Right cardiac atrium (tissue), 5 donors: ENCODE measurements at places on chromosomes 4 and X.

DNA sequence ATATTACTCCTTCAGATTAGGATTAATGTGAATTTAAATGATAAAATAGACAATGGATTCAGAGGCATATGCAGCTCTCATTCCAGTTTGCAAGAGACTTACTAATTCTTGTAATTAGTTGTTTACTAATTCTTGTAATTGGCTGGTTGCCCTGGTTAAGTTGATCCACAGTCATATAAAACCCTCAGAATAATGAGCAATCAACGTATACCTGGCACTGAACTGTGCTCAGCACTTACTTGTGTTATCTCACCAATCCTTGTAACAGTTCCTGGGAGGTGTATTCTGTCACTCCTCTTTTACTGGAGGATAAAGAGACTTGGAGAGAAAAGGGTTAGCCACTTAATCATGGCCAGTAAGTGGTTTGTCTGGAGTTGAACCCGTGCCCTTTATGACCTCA, 10.5 kb downstream of the HERC5 start:
- no peak for DNase-seq

GRCh38 chr4:72951628-72952027, 117.9 kb downstream of the COX18 start:
- no peak for DNase-seq

DNA sequence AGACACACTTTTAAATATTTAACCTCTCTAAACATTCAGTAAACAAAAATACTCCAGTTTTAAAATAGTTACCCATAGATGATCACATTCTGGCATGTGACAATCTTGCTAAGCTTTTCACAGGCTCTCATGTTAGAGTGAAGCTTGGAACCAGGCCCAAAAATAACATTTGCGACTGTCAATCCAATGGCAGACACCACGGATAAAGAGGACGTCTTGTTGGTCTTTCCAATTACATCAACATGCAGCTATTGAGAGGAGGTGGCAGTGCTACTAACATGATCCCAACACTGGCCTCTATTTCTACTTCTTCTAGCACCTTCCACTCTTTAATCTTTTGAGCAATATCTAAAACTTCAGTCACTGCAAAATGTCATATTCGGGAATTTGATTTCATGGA, 970.8 kb upstream of the TENM3 start:
- DNase-seq: no peak

DNA sequence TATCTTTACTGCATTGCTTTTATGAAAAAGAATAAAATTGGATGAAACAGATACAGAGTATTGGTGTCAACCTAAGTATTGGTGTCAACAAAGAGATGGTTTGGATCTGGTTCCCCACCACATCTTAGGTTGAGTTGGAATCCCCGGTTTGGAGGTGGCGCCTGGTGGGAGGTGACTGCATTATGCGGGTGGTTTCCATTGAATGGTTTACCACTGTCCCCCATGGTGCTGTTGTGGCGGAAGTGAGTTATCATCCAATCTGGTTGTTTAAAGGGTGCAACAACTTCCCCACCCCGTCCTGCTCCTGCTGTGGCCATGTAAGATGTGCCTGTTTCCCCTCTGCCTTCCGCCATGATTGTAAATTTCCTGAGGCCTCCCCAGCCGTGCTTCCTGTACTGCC, 52.8 kb upstream of the CD99 start:
- DNase-seq: no peak

DNA sequence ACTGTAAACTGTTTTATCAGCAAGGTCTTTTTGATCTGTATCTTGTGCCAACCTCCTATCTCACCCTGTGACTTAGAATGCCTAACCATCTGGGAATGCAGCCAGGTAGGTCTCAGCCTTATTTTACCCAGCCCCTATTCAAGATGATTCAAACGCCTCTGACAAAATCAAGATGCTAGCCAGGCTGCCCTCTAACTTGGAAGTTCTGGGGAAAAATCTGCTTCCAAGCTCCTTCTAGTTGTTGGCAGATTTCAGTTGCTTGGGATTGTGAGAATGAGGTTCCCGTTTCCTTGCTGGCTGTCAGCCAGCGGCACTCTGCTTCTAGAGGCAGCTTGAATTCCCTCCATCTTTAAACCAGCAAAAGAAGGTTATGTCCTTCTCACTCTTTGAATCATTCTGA, 34.7 kb downstream of the LUZP4 start:
- DNase-seq: peak; percentile 83

DNA sequence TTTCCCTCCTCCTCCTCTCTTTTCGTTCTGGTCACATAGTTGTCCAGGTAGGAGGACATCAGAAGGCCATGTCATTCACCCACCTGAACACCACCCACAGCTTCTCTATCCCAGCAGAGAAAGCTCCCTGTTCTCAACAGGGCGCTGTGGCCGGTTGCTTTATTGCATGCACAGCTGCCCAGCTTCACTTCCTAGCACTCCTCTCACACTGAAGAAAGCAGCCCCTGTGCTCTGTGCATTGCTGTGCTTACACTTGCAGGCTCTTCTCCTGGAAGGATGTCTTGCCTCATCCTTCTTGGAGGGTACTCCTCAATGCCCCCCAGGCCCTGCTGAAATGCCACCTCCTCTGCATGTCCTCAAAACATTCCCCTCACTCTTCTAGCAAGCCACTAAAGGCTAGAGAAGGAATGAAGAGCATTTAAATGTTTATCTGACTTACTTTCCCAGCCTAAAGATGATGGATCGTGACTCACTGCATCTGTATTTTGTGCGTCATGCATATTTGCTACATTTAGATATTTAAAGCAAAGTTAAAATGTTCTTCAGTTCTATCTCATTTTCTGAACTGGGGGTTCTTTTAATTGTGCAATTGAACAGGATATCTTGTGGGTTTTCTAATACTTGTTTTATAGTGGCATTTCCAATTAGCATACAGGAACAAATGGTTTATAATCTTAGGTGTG, 186.4 kb upstream of the PUDP start:
- no peak for DNase-seq

GRCh38 chr4:3835527-3836405, 69.6 kb downstream of the ADRA2C start:
- peak; percentile 24 for DNase-seq

- DNase-seq: no peak
These were observed 21.2 kb downstream of the USP17L30 start for GRCh38 chr4:9384126-9384525.

- no peak for DNase-seq
These were observed 43.4 kb downstream of the ADRA2C start for GRCh38 chr4:3809451-3810110.

DNA sequence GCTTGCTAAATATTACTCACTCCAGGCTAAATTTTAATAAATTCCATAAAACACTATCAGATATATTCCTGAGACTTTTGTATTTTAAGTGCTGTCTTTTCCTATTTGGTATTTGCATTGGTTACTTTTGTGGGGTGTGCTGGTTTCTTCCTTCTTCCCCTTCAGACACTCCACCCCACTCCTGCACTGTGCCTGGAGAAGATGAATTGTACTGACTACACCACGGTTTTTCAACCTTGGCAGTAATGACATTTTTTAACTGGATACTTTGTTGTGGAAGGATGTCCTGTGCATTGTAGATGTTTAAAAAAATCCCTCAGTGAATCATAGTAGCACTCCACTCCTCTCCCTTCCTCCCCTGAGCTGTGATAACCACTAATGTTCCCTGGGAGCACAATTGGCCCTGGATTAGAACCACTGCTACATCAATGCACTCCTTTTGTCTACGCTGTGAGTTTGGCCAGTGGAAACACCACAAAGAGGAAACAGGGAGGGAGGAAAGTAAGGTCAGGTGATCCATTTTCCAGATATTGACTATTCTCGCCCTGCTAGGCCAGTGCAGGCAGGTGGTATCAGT, 36.3 kb downstream of the SNCA start:
- no peak for DNase-seq

DNA sequence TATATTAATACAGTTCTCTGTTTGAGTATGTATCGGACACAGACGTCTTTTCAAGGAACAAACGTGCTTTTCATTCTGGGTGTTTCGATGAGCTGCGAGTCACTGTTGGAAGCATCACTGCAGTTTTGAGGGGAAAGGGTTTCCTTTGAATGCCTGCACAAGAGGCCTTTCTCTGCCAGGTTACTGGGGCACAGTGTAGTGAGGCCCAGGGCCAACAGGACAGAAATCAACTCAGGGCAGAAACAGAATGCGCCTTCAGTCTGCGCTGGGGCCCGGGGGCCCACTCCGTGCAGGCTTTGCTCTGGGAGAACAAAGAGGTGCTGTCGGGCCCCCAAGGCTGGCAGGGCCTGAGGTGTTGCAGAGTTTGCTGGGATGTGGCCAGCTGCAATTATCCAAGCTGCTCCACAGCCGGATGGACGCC, 2.3 kb upstream of the PPP2R3B start:
- no peak for DNase-seq

DNA sequence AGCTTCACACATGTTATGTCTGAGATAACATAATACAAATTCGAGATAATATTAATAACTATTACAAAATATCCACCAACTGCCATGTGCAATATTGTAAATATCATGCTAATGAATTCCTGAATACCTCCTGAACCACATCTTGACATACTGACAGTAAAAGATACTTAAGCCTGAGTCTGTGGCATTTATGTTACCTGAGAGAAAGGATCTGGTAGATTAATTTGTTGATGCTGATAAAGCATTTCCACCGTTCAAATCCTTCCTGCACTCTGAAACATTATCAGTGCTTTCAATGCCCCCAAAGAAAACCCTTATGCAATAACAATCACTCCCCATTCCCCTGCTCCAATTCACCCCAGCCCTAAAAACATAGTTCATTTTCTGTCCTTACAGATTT, 38.8 kb upstream of the ADGRA3 start:
- no peak for DNase-seq

DNA sequence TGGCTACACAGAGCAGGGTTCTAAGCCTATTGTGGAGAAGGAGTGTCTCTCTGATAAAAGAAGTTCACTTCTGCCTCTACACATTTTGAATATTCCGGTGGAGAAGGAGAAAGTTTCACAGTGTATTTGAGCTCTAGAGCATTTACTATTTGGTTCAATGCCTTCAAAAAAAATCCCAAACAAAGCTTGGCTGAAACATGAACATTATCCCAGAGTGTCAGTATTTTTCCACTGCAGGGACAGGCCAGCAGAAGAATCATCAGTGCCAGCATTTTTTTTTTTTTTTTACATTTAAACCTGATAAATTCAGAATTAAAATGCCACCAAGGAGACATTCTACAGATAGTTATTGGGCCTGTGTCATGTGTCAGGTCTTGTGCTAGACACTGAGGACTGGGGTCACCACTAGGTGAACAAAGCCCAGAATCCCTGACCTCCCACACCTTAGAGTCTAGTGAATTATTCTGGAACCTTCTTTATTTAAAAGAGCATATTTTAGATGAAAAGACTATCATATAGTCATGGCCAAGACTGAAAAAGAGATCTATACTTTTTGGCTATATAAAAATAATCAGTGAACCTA, 48.0 kb upstream of the NAP1L5 start:
- no peak for DNase-seq

- no peak for DNase-seq
These were observed 73.8 kb upstream of the DCLK2 start for GRCh38 chr4:150004481-150004880.

DNA sequence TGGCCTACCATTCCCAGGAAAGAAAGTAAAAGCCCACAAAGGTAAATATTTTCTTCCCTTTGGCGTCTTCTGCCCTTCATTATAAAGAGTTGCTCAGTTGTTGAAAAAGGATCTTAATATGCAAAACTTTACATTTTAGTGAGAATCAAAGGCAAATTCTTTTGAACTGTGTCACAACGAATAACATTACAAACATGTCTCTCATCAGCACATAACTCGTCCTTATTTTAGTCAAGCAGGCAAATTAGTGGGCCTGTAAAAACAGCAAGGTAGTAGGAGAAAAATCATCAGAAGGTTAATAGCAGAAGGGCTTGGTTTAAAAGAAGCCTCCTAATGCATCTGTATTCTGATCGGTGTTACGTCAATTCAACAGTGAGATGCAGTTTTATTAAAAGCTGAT, 647.3 kb upstream of the DIPK2B start:
- DNase-seq: no peak

DNA sequence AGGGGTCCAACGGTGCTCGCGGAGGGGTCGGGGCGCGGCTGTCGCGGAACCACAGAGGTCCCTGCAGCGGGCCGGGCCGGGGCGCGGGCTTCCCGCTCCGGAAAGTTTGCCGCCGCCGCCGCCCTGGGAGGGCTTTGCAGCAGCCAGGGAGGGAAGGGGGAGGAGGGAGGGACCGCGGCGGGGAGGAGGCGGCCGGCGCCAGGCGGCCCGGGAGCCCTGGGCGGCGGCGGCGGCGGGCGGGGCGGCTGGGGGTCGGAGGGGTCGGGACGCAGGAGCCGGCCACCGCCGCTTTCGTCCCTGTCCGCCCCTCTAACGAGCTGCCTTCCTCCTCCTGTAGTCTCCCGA, 375 bp downstream of the FGFR3 start:
- DNase-seq: peak; percentile 68

DNA sequence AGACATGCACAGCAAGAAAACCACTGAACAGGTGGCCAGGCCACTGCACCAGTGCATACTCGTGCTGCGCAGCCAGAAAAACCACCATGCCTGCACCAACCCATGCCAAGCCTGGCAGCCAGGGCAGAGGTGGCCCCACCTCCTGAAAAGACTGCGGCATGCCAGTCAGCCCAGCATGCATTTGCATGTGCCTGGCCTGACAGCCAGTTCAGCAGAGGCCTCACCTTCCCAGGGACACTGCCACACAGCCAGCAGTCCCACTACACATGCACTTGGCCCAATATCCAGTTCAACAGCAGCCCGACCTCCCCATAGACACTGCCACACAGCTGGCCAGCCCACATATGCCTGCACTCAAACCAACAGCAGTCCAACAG, 43.5 kb upstream of the DDX60 start:
- no peak for DNase-seq

GRCh38 chr4:55269995-55270394, 76.0 kb upstream of the SRD5A3 start:
- DNase-seq: peak; percentile 63

DNA sequence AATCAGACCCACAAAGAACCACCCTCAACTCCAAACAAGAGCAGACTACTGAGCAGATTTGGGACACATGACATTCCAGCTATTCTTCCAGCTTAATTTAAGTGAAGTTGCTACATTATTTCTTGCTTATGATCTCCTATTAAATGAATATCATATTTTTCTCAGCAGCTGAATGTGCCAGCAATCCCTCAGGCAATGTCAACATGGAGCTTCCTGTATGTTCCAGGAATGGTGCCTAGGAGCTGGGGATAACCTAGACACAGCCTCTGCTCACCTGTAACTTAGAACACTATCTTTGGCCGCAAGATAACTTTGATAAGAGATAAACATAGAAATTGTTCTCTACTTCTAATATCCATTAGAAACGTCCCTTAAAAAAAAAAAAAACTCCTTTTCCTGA, 274.4 kb upstream of the RASGEF1B start:
- DNase-seq: no peak
